Stimulated activated CD8-positive, alpha-beta memory T cell treated with anti-CD3 and anti-CD28 coated beads, Interleukin-7, amount 100 ng/mL, for 4 hours (primary cell): ENCODE measurements at places on chromosomes 4 and X.

DNA sequence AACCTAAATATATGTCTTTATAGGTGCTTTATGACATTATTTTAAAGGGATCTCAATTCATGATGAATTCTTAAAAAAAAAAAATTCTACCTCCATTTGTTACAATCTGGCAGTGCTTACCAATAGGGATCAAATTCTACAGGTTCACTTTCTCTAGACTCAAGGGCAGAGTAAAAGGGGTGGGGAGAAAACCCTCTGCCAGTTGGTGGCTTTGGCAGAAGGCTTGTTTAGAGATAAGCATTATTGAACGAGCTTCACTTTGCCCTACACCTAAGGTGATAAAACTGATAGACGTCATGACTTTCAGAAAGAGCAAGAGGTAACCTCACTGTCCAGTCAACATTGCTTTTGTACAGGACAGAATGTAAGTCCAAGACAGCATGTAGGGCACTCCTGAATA lies 53.6 kb downstream of the OSTC start:
- DNase-seq: no peak

GRCh38 chr4:70936200-70936787 lies 34.1 kb downstream of the MOB1B start:
- DNase-seq: no peak

GRCh38 chr4:89949782-89950387 lies 55.2 kb downstream of the MMRN1 start:
- DNase-seq: no peak

- peak; percentile 72 for DNase-seq
Measured at GRCh38 chr4:108168671-108169523, at the start of gene LEF1. TSS of gene LEF1 (minus strand) at chr4:108168932. CDS start at chr4:108167767, 1,165 bp downstream.

DNA sequence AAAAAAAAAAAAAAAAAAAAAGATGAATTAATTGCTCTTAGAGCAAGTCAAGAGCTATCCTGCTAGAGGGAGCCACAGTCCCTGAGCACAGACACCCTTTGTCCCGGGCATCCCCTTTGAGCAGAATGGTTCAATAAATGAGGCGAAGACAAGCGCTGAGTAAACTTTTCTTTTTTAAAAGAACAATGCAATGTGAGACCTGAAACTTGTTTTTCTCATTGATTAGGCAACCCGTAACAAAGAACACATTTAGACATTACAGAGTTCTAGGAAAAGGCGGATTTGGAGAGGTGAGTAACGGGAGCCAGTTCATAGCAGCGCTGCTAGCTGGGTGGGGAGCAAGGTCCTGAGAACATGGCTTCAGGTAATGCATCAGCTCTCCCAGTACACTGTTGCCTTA lies 46.1 kb downstream of the GRK4 start:
- DNase-seq: no peak

GRCh38 chrX:119429471-119429870 lies 30.3 kb downstream of the SLC25A43 start:
- DNase-seq: no peak

DNA sequence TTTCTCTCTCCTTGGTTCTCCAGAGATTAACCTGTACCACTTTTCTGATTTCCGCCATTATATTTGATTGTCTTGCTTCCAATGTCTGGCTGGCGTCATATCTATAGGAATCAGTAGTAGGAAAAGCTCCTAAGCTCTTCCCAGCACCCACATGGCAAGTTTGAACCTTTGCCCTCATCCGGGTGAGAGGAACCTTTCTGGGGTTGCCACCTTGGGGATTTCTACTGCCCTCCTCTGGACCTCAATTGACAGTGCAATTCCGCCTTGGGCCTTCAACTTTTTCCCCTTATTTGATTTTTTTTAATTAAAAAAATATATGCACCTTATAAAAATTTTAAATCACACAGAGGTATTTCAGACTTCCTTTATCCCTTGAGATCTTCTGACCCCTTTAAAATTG lies 2.0 kb upstream of the CXorf66 start:
- DNase-seq: no peak

DNA sequence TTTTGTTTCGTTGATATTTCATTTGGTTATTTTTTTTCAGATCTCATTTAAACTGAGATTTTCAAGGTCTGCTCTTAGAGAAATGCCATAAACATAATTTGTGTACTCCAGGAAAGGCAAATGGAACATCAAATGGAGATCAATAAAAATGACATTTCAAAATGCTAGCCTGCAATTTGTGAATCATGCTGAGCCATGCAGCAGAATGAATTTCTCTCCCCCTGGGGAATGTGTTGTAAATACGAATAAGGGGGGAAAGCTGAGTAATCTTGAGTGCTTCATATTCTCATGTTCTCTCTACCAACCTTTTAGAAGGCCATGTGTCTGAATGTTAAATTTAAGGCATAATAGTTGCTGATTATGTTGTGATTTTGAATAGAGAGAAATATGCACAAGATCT lies 7.8 kb downstream of the ZCCHC4 start:
- DNase-seq: no peak

DNA sequence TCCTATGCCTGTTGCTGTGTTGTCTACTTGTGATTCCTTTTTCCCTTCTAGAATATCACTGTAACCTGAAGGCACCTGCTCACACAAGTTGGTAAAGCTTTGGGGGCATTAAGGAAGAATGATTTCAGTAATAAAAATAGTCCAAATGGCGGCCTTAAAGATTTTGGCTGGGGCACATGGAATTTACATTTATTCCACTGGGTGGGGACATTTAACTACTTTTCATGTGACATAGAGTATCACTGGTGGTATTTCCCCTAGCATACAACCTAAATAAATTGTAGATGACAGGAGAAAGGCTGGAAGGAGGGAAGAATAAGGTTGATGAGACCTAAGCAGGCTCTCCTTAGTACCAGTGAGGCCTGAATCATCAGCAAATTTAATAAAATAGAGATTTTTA lies 121.8 kb upstream of the EDA2R start:
- DNase-seq: no peak

GRCh38 chrX:27968878-27969277 lies 12.4 kb downstream of the DCAF8L1 start:
- no peak for DNase-seq
